Iris pigment epithelial cell (primary cell): ENCODE measurements at places on chromosomes 7 and 10.

DNA sequence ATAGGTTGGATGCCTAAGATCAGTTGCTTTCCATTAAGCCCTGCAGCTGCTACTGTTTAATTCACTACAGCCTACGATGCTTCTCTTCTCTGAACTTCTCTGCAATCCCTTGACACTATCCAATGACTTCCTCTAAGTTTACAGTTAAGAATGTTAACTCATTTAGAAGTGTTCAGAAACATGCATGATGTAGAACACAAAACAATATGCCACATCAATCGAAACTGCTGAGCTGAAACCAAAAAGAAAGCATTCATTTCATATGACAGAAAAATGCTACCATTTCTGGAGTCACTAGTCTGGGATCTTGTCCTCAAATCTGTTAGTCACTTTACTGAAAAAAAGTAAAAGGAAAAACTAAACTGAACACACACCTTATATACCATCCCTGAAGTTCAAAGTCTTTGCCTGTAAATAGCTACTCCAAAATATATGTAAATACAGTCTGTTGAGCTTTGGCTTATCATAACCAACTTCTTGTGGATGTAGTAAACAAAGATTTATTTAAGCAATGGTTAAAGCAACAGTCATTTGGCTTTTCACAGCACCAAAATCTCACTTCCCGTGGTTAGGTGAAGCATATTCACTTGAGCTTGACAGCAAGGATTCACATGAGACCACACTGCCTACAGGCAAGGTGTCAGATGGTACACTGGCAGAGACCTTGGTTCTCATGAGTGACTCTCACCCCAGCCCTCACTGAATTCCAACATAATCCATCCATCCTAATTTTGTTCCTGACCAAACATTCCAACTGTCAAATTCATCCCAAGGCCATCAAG, 187.0 kb downstream of the PPP1R17 start:
- no peak for DNase-seq

- no peak for DNase-seq
Measured at GRCh38 chr7:41956705-41957104, 253.8 kb upstream of the INHBA start.

- no peak for DNase-seq
Measured at GRCh38 chr7:57404967-57405421, 45.0 kb upstream of the ZNF716 start.

DNA sequence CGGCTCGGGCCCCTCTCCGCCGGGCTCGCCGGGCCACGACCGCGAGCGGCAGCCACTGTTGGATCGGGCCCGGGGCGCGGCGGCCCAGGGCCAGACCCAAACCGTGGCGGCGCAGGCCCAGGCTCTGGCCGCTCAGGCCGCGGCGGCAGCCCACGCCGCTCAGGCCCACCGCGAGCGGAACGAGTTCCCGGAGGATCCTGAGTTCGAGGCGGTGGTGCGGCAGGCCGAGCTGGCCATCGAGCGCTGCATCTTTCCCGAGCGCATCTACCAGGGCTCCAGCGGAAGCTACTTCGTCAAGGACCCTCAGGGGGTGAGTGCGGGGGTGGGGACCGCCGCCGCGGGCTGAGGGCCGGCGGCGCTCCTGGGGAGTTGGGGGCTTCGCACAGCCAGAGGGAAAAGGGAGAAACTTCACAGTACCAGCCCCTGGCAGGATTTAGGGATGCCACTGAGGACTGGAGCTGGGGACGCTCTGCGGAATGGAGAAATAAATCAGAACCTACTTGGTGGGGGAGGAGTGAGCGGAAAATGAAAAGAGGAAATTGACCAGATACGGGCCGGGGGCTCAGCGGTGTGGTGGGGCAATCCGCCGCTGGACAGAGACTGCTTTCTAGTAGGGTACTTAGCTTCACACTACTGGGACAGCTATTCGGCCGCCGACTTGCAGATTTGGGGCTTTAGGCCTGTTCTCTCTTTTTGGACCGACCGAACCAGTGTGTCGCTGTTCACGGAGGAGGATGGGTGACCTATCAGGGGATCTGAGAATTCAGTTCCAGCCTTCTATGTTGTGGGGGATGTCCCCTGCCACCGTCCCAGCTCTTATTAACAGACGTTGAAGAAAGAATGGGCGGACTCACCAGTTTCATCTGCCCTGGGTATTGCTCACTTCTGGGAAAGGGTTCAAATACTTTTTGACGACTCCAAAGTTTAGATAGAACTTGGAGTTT, 669 bp downstream of the PI4K2A start:
- peak; percentile 60 for DNase-seq

DNA sequence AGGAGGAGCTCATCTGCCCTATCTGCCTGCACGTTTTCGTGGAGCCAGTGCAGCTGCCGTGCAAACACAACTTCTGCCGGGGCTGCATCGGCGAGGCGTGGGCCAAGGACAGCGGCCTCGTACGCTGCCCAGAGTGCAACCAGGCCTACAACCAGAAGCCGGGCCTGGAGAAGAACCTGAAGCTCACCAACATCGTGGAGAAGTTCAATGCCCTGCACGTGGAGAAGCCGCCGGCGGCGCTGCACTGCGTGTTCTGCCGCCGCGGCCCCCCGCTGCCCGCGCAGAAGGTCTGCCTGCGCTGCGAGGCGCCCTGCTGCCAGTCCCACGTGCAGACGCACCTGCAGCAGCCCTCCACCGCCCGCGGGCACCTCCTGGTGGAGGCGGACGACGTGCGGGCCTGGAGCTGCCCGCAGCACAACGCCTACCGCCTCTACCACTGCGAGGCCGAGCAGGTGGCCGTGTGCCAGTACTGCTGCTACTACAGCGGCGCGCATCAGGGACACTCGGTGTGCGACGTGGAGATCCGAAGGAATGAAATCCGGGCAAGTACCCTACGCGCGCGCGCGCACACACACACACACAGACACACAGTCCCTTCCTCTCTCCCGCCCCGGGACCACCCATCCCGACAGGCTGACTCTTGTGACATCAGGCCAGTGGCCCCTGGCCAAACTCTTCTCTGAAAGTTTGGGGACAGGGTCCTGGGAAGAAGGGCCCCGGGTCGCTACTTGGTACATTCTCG, 538 bp downstream of the TRIM8 start:
- DNase-seq = peak; percentile 77

- DNase-seq = peak; percentile 60
Measured at GRCh38 chr10:87841186-87841585, 22.1 kb downstream of the KLLN start.

DNA sequence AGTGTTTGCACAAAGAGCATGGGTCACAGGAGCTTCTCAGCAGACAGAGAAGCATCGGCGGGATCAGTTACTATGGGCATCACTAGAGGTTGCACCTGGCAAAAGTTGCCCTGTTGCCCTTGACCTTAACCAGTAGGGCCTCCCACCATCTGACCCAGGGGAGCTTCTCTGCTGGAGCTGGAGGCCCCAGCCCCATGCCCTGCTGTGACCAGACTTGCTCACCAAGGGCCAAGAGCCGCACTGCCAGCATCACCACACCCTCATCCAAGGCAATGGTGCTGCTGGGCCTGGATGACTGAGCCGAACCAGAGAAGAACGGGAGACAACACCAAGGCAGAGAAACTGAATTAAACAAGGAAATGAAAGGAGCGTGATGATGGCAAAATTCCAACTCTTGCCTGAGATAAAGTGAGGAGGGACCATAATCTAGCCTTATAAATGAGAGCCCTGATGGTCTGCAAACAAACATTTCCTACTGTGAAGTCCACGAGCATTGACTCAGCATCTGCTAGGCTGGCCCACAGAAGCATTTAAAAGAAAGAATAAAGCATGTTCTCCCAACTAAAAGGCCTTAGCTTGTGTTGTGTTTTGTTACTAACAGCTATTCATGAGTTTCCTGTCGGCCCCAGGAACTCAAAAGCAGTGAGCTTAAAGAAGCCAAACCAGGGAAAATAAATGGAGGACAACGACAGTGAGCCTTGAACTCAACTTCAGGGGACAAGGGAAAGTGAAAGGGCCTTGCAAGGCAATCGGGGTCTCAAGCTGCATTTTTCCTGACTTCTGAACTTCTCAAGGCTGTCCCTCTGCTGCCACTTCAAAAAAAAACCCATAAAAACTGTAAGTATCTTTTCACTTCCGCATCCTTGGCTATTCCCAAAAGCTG, 60.4 kb downstream of the AFAP1L2 start:
- no peak for DNase-seq

GRCh38 chr10:110872984-110873923, 1.5 kb downstream of the PDCD4 start:
- DNase-seq = no peak

GRCh38 chr7:116239020-116239419, 28.7 kb downstream of the TES start:
- DNase-seq = no peak

DNA sequence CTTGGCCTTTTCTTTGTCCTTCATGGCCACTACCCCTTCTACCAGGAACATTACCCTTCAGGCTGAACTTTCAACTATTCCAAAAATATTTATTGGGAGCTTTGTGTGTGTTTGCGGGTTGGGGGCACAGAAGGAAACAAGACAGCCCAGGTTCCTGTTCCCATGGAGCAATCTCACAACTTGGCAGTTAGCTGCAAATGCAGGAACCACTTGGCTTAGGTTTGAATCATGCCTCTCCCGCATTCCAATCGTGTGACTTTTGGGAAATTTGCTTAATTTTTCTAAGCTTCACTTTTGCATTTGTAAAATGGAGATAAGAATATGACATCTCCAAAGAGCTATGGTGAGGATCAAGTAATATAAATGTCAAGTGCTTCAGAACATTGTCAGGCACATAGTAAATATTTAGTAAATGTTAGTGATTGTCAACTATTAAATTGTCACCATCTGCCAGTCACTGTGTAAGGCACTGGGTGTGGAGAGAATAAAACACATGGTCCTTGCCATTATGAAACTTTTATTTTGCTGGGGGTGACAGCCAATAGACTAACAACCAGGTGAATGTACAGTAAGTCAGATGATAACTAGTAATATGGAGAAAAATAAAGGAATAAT, 277.1 kb downstream of the SNX13 start:
- peak; percentile 82 for DNase-seq

DNA sequence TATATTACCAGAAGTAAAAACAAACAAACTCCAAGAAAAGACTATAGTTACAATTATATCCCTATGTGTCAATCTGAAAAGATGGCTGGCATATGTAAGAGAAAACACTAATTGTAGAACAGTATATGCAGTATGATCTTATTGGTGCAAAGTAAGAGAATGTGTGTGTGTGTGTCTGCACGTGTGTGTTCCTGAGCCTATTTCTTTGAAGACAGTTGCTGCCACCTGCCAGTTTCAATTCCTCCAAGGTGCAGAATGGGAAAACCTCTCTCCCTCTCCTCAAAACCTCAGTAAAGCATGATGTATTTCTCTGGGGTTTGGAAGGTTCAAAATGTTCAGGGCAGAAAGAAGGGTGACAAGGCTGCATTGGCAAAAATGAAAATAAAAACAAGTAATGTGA, 8.8 kb upstream of the SFTPA1 start:
- DNase-seq = no peak

GRCh38 chr7:7868572-7868899, 100.1 kb upstream of the GLCCI1 start:
- no peak for DNase-seq

GRCh38 chr10:13502380-13502779, 26.4 kb downstream of the BEND7 start:
- DNase-seq = no peak

- DNase-seq = no peak
Measured at GRCh38 chr7:88075216-88075615, 141.2 kb downstream of the ADAM22 start.

DNA sequence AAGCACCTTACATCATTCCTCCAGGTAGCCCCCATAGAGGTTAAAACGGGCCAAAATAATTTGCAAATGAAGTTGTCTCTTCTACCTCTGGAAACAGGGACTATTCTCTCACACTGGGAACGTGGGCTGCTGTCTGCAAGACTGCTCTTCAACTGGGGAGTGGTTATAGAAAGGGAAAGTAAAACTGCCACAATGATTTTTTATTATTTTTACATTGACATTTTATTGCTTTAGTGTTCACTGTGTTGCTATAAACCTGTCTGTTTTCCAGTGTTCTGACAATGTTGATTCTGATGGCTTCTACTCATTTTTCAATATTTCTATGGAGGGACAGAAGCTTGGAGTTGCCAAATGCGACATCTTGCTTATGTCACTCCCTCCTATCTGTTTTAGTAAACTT, 115.1 kb upstream of the ANTXRL start:
- no peak for DNase-seq

DNA sequence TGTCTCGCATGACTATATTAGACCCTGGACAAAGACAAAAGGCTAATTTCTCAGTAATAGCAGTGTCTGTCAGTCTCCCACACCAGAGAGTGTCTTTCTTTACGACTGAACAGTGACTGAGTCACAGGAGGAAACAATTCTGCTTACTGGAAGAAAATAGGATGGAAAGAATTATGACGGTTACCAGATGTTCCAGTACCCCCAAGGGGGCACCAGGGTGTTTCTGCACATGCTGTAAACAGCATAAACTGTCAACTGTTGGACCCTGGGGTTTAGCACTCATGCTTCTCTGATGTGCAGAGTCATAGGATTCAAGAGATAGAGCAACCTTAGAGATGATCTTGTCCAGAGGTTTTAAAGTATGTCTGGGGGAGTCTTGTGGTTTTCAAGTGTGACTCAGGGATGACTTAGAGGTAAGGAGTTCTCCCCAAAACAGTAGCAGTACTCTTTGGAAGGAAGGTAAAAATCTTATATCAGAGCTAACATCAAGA, 291.7 kb downstream of the THSD7A start:
- peak; percentile 74 for DNase-seq

GRCh38 chr10:29736366-29737073, 101.7 kb upstream of the SVIL start:
- DNase-seq = no peak

DNA sequence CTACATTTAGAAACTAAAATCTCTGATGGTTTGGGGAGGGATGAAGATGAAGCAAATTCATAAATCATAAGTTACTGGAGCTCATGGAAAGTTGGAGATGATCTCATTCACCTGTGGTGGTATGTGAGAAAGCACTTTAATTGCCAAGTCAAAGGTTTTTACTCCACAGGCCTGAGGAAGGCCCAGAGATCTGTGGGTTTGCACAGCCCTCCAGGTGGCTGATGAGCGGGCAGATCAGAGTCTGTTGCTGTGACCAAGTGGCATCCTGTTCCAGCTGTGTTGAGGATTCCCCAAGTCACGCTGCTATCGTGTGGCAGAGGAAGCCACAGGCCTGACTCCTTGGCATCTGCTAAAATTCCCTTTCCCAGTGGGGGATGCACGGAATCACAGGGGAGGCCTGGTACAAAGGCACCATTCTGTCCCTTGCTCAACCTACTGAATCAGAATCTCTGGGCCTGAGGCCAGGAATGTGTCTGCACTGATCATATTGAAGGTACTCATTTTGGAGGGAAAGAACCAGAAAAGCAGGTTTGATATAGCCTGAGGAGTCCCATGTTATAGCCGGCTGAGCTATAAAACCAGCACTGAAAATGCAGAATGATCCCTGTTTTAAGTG, 19.7 kb upstream of the DDC start:
- DNase-seq = no peak

GRCh38 chr7:121187676-121188075, 141.1 kb upstream of the WNT16 start:
- peak; percentile 45 for DNase-seq

- DNase-seq = no peak
Measured at GRCh38 chr10:5812283-5813090, 747 bp downstream of the GDI2 start.

DNA sequence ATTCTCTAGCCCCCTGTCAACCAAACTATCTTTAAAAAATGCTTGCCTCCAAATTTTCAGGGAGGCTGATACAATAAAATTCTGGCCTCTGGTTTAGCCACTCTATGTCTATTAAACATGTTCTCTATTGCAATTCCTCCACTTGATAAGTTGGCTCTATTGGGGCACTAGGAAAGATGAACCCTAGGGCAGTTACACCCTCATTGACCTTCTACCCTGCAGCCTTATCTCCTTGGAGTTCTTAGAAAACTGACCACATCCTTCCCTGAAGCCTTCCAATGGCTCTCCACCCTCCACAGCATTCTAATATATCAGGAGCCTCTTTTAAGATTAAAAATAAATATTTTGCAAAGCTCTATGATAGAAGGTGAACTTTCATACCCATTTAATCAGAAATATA, 30.6 kb downstream of the SVOPL start:
- no peak for DNase-seq
